ENCODE measurements at places on chromosomes 11 and 22.

GRCh38 chr22:29260031-29260560 is 7.7 kb downstream of the RHBDD3 start:
- no peak for DNase-seq

DNA sequence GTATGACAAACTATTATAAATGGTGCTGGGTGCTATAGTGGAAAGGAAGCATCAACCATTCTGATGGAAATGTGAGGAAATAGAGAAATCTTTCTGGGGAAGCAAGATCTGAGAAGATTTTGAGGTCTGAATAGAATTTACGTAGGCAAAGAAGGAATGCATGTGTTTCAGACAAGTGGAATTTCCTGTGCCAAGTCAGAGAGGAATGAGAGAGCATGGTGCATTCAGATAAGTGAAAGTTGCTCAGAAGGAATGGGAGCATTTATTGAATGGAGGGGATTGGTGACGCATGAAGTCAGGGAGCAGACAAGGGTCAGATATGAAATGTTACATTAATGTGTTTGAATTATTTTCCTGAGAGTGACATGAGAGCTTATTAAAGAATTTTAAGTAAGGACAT is 725.5 kb downstream of the METTL15 start:
- peak; percentile 94 for DNase-seq

DNA sequence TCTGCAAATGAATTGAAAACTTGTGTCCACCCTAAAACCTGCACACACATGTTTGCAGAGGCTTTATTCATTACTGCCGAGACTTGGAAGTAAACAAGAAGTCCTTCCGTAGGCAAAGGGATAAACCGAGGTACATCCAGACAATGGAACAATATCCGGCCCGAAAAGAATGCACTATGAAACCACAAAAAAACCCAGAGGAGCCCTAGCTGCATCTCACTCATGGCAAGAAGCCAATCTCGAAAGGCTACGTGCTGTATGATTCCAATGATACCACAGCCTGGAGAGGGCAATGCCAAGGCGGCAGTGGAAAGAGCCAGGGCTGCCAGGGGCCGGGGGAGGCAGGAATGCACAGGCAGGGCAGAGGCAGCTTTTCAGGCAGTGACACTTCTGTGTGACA is 3.2 kb upstream of the MRPL23 start:
- DNase-seq = no peak

DNA sequence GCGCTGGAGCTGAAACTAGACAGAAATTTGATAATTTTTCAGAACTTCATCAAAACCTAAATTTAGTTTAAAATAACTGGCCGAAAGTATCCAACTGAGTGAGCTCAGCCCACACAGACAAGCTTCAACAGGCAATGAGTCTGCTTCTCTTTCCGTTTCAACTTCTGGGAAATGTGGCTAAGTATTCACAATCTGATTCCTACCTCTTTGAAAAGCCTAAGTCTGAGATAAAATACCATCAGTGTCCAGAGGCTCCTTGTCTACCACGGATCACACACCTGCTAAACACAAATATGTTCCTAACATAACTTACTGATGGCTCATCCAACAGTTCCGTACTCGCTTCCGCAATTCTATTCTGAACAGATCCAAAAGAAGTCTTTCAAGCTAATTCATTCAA is 8.5 kb downstream of the SIK3 start:
- no peak for DNase-seq

- DNase-seq = no peak
Measured at GRCh38 chr11:70628176-70628854, 230.0 kb downstream of the CTTN start.

- no peak for DNase-seq
Measured at GRCh38 chr11:125163431-125164063, 1.0 kb upstream of the PKNOX2 start.

DNA sequence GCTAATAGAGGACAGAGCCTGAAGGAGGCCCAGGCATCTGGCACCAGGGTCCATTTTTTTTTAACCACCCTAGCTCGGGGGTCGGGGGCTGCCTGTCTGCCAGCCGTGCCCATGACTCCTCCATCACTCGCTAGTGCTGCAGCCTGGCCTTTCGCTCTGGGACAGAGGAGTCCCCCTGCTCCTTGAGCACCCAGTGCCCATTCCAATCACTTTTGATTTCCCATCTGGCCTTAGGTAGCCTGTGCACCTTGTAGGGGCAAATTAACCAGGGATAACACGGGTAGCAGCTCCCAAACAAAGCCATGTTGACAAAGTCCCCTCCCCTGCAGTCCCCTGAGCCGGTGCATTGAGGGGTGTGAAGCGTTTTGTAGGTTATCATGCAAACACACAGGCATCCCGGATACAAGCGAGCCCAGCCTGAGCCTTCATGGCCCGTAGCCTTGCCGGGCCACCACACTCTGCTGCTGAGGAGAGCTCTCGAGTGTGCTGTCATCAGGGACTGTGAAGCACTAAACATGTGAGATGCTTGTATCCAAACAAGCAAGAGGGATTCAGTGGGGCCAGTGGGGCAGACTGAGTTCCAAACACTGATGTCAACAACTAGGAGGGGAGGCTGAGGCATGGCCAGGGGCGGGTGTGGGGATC is 208.7 kb downstream of the DSCAML1 start:
- DNase-seq = no peak

DNA sequence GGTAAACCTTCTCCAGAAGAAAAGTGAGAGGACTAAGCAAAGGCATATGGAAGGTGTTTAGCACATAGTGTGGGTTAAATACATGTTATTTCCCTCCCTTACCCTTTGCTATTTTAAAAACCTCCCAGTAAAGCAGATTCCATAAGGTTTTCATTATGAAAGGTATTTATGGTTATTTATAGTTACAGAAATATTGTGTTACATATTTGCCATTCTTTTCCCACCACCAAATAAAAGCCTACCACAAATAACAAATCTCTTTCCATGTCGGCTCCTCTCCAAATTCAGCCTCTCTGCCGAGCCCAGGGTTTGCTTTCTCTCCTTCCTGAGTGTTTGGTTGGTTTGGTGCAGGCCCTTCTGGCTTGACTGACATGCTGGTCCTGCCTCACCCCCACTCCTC is 64.4 kb downstream of the INSC start:
- DNase-seq = no peak

GRCh38 chr11:46641639-46642038 is 24.3 kb downstream of the ATG13 start:
- no peak for DNase-seq

DNA sequence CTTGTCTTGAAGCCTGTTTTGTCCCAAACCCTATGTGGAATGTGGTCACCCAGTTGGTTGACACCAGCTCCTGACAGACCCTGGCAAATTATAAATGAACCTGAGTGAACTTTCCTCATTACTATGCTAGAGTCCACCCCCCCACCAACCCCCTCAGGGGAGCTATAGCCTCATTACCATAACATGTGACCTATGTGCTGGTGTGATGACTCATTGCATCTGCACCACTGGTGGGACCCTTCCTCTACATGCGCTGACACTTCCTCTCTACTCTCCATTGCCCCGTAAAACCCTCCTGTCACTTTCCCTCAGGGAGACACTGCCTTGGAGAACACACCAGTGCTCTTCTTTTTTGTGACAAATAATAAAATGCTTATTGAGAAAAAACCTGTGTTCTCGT is 105.0 kb upstream of the SESN3 start:
- no peak for DNase-seq

- DNase-seq = no peak
Measured at GRCh38 chr11:64451856-64452255, 92.9 kb downstream of the RPS6KA4 start.

DNA sequence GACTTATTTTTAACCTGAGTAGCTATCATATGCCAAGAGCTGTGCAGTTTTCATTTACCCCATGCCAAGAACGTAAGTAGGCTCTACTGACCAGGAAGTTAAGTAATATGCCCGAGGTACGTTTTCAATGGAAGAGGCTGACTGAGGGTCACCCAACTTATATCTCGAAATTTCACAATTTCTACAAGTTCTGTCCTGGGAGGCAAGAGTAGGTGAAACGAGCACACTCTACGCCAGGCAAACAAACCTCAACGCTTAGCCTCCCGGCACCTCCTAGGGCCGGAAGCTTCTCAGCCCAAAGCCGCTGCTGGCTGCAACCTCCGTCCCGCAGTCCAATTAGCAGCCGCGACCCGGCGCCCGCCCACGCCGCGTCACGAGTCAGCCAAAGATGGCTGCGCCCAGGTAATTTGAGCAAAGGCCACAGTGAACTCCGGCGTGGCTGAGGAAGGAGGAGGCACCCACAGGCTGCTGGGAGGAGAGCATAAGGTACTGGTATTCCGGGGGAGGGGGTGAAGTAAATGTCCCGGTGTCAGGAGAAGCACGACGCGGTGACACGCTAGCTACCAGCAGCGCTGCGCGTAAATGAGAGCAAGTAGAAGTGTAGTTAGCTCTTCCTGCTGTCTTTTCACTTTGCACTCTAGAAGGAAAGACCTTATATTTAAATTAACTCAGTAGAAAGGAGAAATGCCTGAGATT is at the start of gene TMEM126A:
TMEM126A (plus strand) TSS at position 364 of the 696 bp plus-strand sequence. CDS start 2,289 bp downstream, outside the sequence.
- DNase-seq = peak; percentile 80

DNA sequence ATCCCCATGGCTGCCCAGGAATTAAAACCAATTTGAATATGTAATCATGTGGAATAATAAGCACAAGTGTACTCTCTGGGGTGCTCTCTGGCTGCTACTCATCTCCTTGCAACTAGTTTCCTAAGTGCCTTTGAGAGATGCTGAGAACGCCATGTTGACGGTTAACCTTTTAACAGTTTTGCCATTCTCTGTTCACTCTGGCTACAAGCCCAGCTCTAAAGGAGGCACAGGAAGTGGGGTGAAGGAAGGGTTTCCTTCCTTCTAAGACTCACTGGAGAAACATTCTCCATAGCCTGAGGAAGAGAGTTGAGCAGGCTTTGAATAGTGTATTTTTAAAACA is 122.0 kb upstream of the ZC3H12C start:
- DNase-seq = peak; percentile 3

DNA sequence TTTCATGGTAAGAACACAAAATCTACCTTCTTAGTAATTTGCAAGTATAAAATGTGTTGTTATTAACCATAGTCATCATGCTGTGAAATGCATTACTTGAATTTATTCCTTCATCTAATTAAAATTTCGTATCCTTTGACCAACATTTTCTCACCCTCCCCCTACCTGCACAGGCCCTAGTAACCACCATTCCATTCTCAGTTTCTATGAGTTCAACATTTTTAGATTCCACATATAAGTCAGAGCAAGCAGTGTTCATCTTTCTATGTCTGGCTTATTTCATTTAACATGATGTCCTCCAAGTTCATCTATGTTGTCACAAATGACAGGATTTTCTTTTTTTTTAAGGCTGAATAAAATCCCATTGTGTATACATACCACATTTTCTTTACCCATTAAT is 43.5 kb upstream of the CCDC179 start:
- DNase-seq = no peak

DNA sequence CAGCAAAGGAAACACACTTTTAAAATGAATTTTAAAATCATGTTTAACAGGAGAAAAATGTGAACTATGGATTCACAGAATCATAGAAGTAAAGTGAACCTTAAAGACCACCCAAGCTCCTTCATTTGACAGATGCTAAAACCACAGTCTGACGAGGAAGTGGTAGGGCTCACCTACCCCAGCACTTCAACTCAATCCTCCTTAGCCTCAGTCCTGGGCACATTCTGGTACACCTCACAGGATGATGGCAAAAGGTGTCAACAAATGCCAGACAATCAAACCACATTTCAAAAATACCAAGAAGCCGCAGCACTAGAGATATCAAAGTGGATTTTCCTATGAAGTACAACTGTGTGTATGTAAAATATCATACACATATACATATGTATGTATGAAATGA is 43.1 kb downstream of the PITPNB start:
- DNase-seq = no peak

- DNase-seq = no peak
Measured at GRCh38 chr22:30460147-30460546, 11.7 kb downstream of the SEC14L3 start.

DNA sequence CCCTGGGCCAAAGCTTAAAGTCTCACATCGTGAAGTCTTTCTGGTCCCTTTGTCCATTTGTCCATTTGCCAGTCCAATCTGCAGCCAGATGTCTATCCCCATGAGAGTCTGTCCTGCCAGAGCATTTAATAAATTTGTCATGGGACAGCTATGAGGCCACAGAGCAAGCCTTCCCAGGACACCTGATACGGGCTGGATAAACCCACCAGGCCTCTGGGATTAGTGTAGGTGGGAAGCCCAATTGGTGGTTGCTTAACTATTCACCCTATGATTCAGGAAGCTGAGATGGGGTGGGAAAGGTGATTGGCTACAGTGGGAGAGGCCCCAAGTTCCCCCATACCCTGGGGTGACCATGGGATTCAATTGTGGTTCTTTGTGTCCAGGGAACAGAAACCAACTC is 39.9 kb downstream of the MYEOV start:
- no peak for DNase-seq

DNA sequence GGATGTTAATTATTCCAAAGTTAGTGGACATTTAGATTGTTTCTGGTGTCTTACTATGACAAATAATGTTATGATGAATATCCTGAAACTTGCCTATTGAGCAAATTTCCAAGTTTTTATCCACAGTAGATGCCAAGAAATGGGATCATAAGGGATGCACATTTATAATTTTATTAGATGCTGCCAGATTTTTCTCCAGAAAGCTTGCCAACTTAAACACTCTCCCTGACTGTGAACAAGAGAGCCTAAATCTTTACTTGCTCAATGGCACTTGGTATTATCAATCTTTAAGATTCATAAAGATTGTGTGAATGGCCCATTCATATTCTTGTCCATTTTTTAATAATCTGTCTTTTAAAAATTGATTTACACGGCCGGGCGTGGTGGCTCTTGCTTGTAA is 82.4 kb downstream of the SPON1 start:
- no peak for DNase-seq

DNA sequence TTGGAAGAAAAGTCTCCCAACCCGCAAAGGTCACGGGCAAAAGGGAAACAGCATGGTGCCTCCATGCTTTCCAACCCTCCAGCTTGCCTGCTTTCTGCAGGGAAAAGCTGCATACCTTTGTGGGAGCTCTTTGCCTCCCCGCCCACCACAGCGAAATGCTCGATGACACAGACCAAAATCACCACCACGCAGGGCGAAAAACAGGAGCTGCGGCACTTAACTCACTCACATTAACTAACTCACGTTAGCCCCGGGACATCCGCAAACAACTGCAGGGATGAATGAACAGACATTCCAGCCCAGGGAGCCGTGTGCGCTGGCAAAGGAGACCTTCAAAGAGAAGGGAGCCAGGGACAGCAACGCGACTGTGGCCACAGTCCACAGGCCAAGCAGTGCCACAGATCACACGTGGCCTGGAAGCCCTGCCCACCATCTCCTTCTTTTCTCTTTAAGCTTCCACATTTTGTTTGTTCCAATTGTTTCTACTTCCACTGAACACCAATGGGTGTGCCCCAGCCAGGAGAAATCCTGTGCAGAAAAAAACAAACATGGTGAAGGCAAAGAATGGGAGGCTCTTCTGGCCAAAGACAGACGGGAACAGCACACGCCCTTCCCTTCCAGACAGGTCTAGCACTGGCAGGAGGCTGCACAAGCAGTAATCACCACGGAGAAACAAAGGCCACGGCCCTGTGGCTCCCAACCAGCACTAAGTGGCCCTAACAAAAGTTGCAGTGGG is 39.3 kb downstream of the DUSP8 start:
- no peak for DNase-seq

DNA sequence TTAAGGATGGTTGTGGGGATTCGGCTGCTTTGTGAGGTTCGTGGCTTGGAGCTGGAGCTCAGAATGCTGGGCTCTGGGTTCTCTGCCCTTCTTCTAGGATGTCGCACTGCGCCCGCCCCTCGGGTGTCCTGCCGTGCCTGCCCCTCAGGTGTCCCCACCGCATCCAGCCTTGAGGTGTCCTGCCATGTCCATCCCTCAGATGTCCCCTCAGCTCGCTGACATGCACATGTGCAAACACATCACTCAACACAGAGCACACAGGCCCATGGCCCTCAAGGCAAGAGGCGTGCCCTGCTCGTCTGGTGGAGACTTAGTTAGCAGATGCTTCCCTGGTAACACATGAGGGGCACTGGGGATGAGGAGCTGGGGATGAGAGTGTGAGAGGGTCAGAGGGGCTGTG is 359.3 kb downstream of the TBC1D22A start:
- no peak for DNase-seq
